ENCODE measurements at places on chromosomes 2 and 18.

DNA sequence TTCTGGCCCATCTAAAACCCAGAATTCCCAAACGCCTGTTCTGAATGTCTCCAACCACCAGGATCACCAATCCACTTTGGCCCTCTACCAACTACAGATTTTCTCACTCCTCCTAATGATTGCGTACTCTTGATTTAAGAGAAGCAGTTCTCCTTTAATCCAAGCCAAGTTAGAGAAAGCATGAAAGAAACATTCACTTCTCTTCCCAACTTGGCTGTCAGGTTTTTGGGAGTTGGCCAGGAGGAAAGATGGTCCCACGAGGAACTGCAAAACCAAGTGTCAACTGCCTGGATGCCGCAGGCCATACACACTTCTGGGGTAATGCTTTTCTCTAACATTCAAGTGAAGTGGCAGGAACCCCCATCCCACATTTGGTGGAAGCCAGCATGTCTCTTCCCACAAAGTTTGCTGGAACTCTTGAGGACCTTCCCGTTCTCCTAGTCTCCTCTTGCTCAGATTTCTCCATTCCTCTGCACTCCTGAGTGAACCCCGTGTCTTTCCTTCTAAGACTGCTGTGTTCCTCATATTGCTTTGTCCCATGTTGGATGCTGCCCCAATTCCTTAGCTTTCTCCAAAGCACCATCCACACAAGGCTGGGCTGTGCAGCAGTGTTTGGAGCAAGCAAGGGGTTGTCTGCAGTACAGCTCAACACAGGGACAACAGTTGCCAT lies 138.5 kb upstream of the LGALSL start:
- DNase-seq: no peak

- DNase-seq: peak; percentile 69
These were observed at the start of gene OSBPL1A for GRCh38 chr18:24397694-24398368. Gene OSBPL1A (minus strand): TSS chr18:24397824. CDS start chr18:24377533, 20,291 bp downstream.

- DNase-seq: no peak
These were observed 264.8 kb downstream of the C1D start for GRCh38 chr2:67797801-67798540.

DNA sequence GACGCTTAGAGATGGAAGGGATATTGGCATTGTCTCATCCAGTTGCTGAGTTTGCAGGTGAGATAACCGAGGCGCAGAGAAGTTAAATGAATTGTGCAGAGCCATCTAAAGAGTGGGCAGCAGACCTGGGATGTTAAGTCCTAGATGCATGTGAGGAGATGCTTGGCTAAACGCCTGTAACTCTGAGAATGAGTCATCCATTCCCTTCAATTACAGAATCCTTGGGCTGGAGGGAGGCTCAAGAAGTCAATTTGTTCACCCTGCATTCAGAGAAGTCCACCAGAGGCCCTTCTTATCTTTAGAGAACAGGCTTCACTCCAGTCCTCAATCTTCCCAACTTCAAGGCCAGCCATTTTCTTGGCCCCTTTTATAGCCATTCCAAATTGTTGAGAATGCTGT lies 1.6 kb downstream of the EHD3 start:
- no peak for DNase-seq

DNA sequence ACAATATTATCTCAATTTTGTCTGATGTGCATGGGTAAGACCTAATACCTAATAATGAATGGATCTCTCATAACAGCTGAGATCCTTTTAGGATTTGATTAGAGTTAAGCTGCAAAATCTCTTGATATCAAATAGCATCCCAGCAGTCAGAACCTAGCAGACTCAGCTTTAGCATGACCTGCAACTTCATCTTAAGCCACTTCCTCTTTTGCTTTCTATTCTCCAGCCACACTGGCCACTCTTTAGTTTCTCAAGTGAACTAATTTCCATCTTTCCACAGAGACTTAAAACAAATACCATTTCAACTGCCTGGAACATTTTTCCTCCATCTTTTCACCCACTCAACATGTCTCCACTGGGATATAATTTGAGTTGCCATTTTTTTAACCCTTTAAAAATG lies 1251.6 kb upstream of the ZEB2 start:
- DNase-seq: no peak

DNA sequence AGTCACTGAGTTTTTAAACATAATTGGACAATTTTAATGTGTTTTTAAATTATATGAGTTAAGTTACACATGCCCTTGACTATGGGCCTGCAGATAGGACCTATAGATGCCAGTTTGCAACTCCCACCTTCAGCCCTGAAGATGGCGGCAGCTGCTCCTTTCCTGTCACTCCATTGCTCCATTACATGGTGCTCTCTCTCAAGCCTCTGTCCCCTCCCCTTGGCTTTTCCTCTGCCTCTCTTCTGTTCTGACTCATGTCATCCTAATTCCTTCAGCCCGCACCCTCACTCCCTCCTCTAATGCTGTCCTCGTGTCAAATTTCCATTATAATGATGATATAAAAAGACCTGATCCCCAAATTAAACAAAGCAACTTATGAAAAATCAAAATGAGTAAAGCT lies 133.7 kb upstream of the HNRNPA3 start:
- DNase-seq: no peak

- no peak for DNase-seq
These were observed 529.7 kb downstream of the FBXO15 start for GRCh38 chr18:73617981-73618380.

GRCh38 chr2:127648321-127648720 lies 2.4 kb downstream of the GPR17 start:
- no peak for DNase-seq

GRCh38 chr2:224922142-224922727 lies 120.0 kb downstream of the DOCK10 start:
- DNase-seq: no peak

DNA sequence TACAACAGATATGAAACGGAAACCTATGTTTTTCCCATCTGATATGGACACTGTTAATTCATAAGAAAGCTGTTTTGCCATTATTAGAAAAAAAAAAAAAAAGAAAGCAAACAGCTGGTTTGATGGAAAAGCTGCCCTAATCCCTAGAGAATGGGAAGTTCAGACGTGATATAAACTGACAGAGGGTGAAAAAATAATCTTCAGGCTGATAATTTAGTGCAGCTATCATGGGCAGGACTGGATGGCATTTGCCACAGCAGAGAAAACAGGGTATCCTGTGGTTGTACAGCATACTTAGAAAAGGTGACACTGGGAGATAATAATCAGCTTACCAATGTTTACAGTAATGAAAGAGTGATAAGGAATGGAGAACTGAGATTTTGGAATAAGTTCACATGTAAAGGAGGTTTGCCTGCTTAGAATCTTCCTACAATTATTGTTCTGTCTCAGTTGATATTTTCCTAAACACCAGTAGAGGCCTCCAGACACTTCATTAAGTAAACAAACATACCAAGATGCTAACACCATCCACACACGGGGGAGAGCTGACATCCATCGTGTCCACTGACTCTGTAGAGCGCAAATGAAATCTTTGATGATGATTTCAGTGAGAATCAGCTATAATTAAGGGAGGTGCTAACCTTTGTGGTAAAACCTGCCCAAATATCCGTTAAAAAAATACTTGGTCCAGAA lies 211.6 kb upstream of the MMADHC start:
- DNase-seq: no peak

DNA sequence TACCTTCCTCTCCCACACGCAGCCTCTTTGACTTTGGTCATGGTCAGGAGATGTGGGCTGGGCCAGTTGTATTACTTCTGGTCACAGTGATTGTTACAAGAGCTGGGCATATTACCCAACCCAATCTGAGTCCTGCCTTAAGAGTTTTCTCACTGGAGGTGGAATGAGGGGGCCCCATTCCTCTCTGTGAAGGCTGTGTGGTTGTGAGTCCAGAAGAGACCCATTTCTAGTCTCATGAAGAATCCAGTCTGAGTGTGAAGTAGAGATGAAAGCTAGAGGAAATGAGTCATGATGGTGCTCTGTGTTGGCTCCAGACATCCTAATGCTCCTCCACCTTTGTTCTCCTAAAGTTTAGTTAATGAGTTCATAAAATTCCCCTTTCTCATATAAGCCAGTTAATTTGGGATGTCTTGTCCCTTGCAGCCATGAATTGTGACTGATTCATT lies 50.8 kb upstream of the RASGRP3 start:
- DNase-seq: no peak

DNA sequence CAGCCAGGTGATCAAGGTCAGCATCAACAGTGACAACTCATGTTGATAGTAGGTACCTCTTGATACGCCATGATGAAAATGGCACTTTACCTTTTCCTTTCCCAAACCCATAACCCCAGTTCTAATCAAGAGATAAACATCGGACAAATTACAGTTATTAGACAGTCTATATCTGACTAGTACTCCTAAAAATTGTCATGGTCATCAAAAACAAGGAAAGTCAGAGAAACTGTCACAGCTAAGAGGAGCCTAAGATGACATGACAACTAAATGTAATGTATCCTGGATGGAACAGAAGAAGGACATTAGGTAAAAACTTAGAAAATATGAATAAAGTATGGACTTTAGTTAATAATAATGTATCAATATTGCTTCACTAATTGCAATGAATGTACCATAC lies 97.1 kb upstream of the DNMT3A start:
- no peak for DNase-seq

DNA sequence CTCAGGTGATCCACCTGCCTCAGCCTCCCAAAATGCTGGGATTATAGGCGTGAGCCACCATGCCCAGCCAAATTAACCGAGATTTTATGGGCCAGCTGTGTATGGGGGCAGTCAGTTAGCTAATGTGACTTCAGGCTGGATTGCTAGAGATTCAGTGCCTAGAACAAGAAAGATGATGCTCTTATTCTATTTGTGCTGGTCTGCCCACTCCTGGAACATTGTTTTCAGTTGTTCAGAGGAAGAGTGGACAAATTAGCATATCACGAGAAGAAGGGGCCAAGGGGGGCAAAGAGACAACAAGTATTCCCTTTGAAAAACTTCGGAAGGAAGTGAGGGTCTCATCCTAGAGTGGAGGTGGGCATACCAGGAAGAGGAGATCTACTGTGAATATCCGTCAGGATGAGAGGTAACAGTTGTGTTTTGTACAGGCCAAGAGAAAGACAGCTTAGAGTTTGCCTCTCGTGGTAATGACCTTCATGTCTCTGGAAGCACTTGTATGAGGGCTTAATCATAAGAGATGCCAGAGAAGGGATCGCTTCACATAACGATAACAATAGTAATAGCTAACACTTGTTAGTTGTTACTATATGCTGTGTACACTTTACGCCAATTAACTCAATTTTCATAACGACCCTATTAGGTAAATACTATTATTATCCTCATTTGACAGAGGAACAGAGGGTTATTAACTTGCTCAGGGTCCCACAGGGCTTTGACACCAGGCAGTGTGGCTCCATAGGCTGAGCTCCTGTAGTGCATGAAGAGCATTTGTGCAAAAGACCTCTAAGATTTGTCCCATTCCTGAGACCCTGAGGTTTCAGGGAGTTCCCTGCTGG lies 138.3 kb downstream of the DDX1 start:
- DNase-seq: no peak

DNA sequence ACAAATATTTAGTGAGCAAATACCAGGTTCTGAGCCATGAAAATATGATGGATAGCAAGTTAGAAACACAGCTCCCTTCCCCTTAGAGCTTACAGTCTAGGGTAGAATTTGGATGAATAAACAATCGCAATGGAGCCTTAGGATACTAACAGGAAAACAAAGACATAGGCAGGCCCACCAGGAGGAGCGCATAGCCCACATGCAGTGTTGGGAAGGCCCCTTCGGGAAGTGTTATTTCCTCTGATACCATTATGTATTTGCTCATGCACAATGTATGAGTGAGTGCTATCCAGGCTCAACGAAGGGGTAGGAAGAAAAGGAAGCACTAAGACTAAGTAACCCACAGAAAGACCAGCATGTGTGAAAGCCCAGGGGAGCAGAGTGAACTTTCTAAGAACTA lies 54.0 kb downstream of the RAB27B start:
- no peak for DNase-seq

GRCh38 chr18:44796429-44797428 lies 116.0 kb downstream of the SETBP1 start:
- DNase-seq: no peak

DNA sequence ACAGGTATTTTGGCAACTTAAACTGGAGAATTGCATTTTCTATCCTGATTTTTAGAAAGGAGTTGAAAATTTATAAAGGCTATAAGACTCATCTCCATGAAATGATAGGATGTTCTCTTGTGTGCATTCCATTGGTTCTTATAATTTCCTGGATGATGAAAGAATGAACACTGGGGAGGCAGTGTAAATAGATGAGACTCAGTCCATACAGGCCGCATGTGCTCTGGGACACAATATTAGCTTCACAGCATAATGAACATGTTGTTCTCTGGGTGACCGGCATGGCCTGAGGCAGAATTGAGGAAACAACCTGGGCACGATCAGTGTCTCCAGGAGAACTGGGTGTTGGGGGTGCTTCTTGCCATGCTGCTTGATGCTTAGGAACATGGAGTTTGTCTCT lies 38.8 kb downstream of the AOX1 start:
- no peak for DNase-seq

DNA sequence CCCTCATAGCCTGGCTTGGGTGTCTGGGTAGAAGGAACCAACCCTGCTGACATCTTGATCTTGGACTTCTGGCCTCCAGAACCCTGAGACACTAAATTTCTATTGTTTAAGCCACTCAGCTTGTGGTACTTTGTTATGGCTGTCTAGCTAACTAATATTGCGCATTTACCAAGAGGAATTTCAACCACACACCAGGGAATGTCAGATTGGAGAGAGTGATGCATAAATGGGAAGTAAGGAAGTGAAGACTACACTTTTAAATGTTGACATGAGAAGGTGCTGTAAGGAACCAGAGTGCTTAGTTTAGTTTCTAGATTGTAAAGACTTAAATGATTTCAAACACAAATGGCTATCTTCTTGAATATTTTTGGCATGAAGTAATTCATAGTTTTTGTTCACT lies 98.9 kb upstream of the ITGB6 start:
- no peak for DNase-seq

GRCh38 chr2:218718058-218718457 lies 7.4 kb downstream of the TTLL4 start:
- DNase-seq: no peak

DNA sequence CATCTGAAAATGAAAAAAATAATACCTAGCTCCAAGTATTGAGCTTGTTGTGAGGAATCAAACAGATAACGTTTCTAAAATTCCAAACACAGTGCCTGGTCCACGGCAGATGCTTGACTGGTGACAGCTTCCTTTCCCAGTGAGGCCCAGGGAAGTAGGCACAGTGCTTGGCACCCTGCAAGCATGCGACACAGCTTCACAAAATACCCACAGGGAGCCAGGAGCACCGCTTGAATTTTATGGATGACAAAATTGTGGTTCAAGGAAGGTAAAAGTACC lies 205.1 kb upstream of the TNP1 start:
- no peak for DNase-seq

GRCh38 chr18:49582579-49582978 lies 20.7 kb downstream of the LIPG start:
- no peak for DNase-seq

- no peak for DNase-seq
These were observed 582 bp downstream of the RIOK3 start for GRCh38 chr18:23453680-23454058.

- no peak for DNase-seq
These were observed 31.7 kb upstream of the ASAP2 start for GRCh38 chr2:9174771-9175437.

- no peak for DNase-seq
These were observed 32.9 kb downstream of the CYP27C1 start for GRCh38 chr2:127187081-127187775.

GRCh38 chr2:169038338-169038757 lies 7.2 kb upstream of the ABCB11 start:
- DNase-seq: no peak
